ENCODE measurements at places on chromosomes 11 and 22.

GRCh38 chr22:16601437-16602223 is 9.0 kb upstream of the CCT8L2 start:
- DNase-seq: peak; percentile 68

DNA sequence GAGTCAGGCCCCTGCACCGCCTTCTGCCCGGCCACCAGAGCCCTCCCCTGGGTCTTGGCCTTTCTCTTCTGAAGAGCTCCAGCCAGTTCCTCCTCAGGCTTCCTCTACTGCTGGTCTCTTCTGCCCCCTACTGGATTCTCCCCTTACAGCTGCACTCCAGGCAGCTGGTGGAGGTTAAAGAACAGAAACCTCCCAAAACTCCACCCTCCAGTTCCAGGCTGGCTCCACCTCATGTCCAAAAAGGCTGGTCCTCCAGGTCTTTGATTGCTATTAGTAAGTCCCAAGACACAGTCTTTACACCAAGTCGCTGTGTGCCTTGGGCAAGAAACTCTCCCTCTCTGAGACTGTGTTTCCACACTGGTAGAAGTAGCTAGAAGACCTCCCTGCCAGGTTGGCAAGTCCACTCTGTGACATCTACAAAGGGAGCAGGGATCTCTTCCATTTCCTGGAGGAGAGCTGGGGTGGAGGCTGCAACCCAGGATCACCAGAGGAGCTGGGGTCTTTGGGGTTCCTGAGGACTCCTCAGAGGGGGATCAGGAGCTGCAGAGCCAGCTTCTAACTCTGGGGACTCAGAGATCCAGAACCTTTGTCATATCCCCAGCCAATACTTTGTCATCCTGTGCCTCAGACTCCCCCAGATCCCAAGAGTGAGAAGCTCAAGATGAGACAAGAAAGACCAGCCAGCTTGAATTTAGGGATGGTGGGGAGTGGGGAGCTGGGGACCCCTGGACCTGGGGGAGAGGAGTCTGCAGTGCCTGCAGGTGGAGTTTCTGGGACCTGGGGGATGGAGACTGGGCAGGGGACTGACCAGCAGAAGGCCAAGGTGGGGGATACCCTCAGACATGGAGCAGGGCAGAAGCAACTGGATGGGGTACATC is 3.4 kb upstream of the IGLL5 start:
- peak; percentile 70 for DNase-seq

- no peak for DNase-seq
Observed at GRCh38 chr11:79092791-79093353, 348.0 kb downstream of the TENM4 start.

GRCh38 chr11:47152953-47153950 is 23.4 kb downstream of the ARFGAP2 start:
- DNase-seq: peak; percentile 87

- no peak for DNase-seq
Observed at GRCh38 chr11:57320719-57321387, 3.9 kb downstream of the TNKS1BP1 start.

GRCh38 chr11:109071712-109072524 is 350.1 kb upstream of the C11orf87 start:
- DNase-seq: no peak
